Naive thymus-derived CD4-positive, alpha-beta T cell (primary cell): ENCODE measurements at places on chromosomes 12 and 14.

- no peak for DNase-seq
Observed at GRCh38 chr14:49438256-49438770, 147.9 kb downstream of the RPS29 start.

DNA sequence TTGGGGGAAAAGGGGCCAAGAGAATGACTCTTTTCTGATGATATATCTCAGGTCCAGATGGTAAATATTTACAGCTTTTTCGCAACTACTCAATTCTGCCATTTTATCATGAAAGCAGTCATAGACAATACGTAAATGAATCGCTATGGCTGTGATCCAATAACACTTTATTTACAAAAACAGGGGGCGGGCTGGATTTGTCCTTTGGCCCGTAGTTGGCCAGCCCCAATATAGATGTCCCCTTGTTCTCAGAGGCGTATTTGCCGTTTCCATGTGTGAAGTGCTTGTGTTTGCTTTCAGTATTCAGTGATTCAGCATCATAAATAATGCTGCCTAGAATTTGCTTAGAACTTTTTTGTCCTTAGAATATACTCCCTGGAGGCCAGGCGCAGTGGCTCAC lies 77.2 kb downstream of the CCDC92 start:
- no peak for DNase-seq

DNA sequence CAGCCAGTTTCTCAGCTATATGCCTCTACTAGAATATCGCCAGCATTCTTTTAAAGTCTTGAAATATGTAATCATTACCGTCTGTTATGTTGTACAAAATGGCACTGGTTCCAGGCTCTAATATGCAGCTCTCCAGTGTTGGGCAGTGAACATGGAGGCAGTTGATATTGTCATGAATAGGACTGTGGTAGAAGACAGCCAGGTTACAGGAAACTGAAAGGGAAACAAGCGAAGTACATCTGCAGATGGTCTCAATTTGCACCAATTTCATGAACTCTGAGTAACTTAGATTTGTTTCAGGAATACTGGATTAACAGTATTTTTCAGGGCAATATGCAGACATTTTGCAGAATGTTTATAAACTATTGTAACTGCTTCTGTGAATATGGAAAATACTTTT lies 13.4 kb upstream of the KLHL42 start:
- DNase-seq: no peak

GRCh38 chr12:22474970-22475720 lies 69.2 kb downstream of the C2CD5 start:
- DNase-seq: no peak

DNA sequence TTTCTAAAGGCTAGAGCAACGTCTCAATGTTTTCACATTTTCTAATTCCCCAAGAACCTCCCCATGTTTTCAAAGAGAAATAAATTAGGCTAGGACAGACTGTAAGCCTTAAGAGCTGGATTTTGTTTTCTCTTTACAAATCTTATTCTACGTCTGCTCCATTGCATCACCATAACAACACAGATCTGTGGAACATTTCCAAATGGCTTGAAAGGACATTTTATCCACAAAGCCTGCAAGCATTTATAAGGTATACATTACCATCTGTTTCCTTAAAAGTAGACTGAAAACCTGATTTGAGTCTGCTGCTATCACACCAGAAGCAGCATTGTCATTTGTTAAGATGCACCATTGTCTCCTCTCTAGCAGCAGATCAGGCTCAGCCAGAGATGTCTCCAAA lies 115.3 kb upstream of the PLEKHA5 start:
- DNase-seq: no peak

- DNase-seq: no peak
Observed at GRCh38 chr12:123129621-123130020, 21.3 kb downstream of the PITPNM2 start.

GRCh38 chr14:77641534-77642341 lies 25.3 kb upstream of the SPTLC2 start:
- DNase-seq: peak; percentile 33

- no peak for DNase-seq
Observed at GRCh38 chr14:68469208-68469713, 323.6 kb downstream of the ZFP36L1 start.

DNA sequence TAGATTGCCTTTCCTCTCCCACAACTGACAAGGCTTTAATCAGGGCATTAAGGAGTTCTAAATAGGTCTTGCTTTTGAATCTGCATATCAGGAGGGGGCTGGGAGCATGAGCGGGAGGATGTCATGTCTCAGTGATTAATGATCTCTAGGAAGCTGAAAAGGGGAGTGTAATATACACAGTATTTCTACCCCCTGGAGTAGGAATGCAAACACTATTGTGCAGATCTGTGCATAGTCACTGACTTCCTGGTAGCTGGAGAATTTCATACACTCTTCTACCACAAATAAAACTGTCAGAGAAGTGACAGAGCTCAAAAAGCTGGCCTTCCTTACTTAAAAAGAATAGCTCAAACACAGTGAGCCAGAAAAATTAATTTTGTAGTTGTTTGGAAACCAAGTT lies 65.8 kb downstream of the RIC8B start:
- no peak for DNase-seq

DNA sequence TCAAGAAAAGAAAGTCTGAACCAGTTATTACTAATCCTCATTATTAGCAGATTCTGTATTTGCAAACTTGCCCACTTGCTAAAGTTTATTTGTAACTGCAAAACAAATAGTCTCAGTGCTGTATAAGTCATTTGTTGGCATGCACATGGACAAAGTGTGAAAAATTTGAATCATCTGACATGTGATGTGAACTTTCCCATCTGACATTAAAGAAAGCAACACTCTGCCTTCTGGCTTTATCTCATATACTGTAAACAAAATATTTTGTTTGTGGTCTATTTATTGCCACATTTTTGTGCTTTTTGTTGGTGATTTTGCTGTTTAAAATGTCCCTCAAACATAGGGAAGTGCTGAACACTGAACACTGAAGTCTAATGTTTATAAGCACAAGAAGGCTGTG lies 513.8 kb downstream of the RPL10L start:
- no peak for DNase-seq

- DNase-seq: no peak
Observed at GRCh38 chr14:30848449-30849240, 25.7 kb upstream of the COCH start.

- DNase-seq: no peak
Observed at GRCh38 chr14:57345106-57345505, 45.3 kb upstream of the NAA30 start.

- DNase-seq: no peak
Observed at GRCh38 chr14:103925316-103925715, 2.9 kb upstream of the TDRD9 start.

DNA sequence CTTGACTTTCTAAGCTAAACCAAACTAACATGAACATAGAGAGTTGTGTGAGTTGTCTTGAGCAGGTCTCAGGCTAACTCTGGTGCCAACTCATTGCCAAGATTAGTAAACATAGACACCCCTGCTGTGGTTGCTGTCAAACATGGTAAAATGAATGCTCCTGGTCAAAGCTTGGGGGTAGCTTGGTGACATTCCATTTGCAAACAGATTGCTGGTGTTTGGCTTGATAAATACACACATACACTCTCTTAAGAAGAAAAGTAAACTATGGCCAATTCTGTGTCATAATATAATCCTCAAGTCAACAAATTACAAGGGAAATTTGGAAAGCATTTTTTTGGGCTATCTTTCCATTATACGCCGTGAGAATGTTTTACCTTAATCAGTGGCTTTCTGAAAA lies 386.4 kb upstream of the PDE3A start:
- no peak for DNase-seq

DNA sequence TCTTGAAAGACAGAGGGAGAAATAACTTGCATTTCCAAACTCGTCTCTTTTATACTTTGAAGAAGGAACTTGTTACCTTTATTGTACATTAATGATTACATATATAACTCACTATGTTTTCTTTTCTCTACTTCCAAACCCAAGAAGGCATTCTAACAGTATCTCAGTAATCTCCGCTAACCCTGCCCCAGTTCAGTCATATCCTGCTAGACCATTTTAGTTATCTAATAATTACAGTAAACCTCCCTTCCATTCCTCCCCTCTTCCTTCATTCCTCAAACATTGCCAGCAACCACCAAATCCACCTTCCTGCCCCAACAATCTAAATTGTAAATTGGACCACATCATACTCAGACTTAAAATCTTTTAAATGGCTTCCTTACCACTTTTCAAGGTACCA lies 30.6 kb downstream of the STK38L start:
- DNase-seq: no peak

DNA sequence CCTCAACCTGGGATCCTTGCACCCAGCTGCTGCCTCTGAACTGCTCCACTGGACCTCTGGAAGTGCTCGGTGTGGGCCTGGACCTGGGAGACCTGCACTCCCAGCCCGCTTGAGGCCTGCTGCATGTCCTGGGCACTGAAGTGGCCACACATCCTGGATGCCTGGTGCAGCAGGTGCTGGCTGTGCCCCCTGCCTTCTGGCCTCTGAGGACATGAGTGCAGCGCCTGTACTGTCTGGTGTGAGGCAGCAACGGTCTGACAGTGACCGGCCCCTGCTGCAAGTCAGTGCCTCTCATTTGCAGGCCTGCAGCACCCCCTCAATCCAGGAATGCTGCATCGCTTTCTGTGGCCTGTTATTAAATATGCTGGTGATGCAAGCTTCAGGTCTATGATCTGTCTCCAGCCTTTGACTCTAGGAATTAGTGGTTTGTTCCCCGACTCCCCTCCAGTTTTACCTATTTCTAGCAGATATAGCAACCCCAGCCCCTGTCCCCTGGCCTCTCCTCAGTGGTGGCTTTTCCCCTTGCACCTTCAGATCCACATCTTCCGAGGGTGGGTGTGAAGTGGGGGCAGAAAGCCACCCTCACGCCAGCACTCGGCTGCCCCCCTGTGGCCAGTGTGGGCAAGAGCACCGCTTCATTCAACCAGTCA lies 3.6 kb downstream of the SMIM41 start:
- DNase-seq: peak; percentile 62

- DNase-seq: peak; percentile 41
Observed at GRCh38 chr12:6766651-6767349, 637 bp downstream of the PTMS start.

DNA sequence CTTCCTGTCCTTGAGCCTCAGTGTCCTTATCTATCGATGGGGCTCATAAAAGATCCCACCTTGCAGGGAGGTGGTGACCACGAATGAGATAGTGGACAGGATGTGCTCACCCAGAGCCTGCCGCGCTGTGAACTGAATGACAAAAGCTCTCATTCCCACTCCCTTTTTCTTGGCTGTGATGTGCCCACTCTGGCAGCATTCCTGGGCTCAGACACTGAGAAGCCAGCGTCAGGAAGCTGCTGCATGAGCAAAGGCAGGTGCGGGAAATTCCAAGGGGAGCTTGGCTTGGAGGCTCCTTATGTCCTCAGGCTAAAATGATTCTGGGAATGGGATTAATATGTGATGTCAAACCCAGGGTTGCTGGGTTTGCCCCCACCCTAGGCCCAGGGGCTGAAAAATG lies 61.6 kb downstream of the EFCAB11 start:
- DNase-seq: no peak

DNA sequence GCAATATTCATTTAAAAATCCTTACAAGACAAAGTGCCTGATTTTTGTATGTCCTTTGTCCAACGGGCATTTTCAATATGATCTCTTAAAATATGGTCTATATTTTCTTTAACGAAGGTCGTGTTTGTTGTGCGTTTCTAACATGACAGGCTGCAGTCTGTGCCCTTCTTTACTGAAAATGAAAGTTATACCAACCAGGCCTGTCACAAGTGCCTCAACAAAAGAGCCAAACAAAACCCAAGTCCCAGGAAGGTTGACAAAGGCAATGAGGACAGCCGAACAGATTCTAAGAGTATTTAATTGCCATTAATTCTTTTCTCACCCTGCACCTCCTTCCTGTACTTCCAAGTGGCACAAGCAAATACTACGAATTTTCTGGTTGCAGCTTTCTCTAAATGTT lies 13.9 kb downstream of the PAX9 start:
- DNase-seq: no peak

DNA sequence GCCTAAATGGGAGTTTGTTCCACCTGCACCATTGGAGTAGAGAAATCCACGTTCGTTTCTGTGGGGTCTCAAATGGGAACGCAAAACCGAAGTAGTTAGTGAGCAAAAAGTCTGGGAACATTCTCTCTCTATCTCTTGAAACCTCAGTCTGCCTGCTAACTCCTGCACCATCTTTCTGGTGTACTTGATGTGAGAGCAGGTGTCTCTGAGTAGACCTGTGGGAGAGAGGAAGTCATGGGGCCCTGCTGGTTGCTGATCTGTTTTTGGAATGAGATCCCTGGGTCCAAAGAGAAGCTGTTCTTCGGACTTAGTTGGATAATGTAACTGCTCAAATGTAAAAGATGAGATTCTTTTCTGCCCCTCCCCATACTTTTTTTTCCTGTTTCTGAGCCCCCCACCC lies 57.3 kb downstream of the MAX start:
- no peak for DNase-seq

- DNase-seq: peak; percentile 11
Observed at GRCh38 chr12:111597831-111598636, 1.1 kb downstream of the ATXN2 start.

DNA sequence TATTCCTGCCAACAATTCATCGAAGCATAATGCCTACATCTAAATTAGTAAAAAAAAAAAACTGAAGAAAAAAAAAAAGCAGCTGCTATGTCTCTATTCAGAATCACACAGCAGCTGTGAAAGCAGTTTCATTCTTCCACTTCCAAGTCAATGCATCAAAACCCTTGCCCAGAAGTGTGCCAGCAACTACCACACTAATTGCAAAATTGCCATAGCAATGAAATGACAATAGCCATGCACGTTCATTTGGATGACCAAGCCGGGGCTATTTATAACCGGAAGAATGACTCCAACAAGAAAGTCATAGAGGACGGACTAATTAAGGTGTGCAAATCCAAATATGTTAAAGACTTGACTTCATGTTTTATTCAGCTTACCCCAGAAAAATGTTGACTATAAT lies 42.5 kb downstream of the SLC2A13 start:
- DNase-seq: no peak

DNA sequence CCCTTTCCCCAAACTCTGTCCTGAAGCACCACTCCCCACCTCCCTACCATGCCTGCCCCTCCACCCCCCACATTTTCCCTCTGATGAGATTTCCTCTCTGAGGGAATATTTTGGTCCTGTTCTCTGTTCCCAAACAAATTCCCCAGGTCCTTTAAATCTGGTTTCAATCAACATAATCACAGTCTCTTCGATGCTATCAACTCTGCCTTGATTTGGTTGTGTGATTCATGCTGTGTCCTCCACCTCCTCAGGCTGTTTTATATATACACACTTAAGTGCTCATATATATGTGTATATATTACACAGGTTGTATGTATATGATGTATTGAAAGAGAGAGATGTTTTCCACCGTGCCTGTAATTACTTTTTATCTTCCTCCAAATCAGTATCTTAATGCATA lies 36.0 kb downstream of the NTF3 start:
- no peak for DNase-seq

DNA sequence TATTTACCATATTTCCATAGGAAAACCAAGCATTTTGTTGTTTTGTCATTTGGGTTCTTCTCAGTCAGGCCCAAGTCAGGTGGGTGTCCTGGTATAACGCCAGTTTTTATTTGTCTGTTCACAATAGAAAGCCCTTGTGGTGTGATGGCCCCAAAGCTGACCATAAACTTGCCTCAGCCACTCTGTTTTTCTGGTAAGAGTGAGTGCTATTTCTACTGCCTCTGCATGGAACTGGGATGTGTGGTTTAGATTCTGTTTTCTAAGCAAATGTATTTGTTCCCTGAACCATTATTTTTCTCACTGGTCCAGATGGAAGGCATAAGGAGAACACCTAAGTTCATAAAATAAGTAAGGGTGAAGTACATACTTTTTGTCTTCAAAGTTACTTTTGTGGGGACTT lies 1.8 kb upstream of the SSPN start:
- no peak for DNase-seq

GRCh38 chr14:46672128-46672527 lies 20.5 kb upstream of the RPL10L start:
- no peak for DNase-seq

- DNase-seq: no peak
Observed at GRCh38 chr12:93121729-93122488, 192.8 kb upstream of the EEA1 start.
